ENCODE measurements at places on chromosomes 6 and 20. TPM values are rescaled to one million over a fixed set of nuclear protein-coding genes. Genes with fewer than 3 reads are reported as not detected.

DNA sequence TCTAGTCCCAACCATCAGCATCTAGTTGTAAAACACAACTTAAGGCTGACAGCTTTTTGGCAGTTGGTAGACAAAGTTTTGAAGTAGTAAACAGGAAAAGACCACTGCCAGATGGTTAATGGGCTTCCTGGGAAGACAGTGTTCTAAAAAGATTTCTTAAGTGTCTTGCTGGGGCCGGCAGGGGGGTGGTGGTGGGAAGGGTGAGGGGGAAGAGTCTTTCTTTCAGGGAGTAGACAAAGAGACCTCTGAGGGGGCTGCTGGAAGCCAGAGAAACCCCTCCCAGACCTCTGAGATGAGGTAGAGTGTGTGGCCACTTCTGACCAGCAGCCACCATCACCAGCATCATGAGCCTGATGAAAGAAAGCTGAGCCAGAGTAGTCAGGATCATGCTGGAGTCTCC lies 784.9 kb downstream of the TENT5A start:
- no peak for DNase-seq

DNA sequence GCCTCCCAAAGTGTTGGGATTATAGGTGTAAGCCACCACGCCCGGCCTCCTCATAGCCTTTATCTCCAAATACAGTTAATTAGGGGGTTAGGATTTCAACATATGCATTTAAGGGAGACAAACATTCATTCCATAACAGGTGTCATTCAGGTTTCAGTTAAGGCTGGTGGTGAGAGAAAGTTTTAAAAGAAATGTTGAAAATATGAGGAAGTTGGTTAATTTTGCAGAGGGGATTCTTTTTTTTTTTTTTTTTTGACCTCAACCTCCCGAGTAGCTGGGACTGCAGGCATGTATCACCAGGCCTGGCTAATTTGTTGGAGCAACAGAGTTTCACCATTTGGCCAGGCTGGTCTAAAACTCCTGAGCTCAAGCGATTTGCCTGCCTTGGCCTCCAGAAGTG lies 12.5 kb upstream of the EBF4 start:
- no peak for DNase-seq

DNA sequence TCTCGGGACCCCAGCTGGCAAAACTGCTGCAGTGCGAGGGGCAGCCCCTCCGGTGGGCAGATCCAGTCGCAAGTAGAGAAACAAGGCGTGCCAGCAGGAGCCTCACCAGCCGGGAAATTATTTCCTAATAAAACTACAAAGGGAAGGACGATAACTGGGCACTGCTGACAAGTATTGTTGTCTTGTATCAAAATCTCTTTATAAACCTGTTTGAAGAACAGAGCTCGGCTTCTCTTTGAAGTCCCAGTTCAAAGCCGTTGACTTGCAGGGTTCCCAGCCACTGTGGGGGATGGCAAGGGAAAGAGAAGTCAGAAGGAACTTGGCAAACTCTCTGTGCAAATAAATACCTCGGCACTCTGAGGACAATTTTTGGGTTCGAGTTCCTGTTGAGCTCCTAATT lies 504.5 kb downstream of the CD83 start:
- no peak for DNase-seq

DNA sequence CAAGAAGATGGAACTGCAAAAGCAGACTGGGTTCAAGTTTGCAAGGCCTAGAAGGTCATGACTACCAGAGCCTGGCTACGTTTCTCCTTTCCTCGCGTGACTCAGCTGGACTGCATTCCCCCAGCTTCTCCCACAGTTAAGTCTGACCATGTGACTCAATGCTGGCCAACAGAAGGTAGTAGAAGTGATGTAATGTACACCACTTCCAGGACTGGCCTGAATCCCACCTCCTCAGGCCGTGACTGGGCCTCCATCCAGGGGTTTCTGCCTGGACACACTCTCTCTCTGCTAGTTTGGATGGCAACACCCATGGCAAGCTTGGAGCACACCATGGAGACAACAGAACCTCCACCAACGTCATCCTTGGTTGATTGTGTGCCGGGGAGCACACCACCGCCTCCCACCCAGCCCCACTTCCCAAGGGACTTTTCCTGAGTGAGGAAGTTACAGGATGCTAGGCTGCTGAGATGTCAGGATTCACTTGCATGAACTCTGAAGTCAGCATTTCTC lies 112.0 kb upstream of the CDYL start:
- DNase-seq: no peak

DNA sequence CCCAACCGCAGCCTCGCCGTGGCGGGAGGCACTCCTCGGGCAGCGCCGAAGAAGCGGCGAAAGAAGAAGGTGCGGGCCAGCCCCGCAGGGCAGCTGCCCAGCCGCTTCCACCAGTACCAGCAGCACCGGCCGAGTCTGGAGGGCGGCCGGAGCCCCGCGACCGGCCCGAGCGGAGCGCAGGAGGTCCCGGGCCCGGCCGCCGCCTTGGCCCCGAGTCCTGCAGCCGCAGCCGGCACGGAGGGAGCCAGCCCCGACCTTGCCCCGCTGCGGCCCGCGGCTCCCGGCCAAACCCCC lies 525 bp downstream of the PNRC1 start:
- DNase-seq: no peak

DNA sequence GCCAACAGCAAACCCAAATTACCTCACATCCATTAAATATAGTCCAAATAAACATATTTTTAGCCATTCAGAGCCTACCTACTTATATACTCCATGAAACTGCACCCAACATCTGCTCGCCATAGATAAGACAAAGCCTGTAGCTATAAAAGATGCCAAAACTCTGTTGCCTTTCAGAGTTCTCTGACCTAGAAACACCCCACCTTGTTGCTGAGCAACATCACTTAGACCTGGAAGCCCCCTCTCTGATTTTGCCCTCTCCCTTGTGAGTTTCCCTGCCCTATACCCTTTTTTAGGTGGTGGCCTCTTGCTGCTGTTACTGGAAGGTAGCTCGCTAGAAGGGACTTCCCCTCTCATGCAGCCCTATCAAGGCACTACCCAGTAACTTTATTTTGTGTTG lies 27.7 kb upstream of the FBXL4 start:
- DNase-seq: no peak

- DNase-seq: no peak
Observed at GRCh38 chr6:159103396-159104162, 58.8 kb upstream of the TAGAP start.

GRCh38 chr6:36345681-36346466 lies 9.2 kb upstream of the BNIP5 start:
- no peak for DNase-seq

- DNase-seq: no peak
Observed at GRCh38 chr6:118652051-118652615, 742 bp upstream of the CEP85L start.

DNA sequence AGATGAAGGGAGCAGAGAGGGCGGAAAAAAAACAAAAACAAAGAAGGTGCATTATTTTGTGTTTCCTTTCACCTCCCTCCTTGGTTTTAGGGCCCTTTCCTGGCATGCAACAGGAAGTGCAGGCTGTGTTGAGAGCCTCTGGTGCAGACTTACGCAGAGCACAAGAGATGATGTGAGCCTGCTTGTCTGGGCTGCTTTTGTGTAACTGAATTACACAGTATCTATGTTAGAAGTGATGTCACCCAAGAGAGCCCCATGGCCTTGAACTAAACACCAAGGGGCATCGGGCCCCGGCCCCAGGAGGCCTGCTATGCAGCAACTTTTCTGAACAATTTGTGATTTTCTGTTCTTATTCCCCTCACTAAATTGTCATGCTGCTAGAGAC lies 25.5 kb downstream of the GNAS start:
- DNase-seq: no peak

GRCh38 chr6:98325366-98325765 lies 509.0 kb upstream of the POU3F2 start:
- no peak for DNase-seq

DNA sequence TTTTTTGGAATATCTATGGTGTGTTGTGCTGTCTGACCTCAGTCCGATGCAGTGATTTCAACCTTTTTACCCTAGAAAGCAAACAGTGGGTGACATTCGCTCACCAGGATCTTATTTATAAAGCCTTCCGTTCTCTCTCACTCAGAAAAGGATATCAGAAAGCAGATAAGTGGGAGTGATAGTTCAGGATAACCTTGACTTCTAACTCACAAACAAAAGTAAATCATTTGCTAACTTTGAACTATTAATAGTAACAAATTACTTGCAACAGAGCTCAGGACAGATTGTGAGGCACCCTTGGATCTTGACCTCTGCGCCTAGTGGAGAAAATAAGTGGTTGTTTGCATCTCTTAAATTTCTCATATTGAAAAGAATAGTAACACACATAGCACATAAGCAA lies 637.1 kb upstream of the CITED2 start:
- DNase-seq: no peak

DNA sequence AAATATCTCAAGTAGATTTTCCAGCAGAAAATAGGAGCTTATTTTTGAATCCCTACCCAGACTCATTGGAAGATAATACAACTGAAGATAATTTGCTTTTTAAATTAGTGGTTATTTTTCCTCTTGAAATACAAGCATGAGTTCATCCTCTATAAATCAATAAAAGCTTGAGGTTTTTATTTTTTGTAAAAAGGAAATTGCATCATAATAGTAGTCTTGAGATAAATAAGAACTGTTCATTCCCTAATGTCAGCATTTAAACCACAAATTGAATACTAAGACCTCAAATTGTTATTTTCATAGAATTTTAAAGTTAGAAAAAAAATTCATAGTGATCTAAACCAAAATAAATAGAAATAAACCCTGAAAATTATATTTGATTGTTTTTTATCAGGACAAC lies 719.1 kb downstream of the CD109 start:
- DNase-seq: no peak

DNA sequence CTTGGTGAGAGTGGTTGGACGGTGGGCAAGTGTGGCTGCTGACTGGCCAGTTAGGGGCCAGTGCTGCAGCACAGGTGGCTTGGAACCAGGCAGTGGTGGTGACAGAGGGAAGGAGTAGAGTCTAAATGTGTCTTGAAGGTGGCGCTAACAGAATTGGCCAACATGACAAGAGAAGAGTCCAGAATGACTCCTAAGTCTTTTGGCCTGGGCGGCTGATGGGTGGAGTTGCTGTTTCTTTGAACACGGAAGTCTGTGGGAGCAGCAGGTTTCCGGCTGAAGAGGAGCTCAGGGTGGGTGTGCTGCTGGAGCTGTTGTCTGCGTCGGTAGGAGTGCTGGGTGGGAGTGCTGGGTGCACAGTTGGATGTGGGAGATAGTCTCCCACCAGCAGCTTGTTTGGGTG lies 10.1 kb downstream of the LSM14B start:
- DNase-seq: no peak

- DNase-seq: no peak
Observed at GRCh38 chr20:54643761-54644160, 168.4 kb downstream of the DOK5 start.

GRCh38 chr6:32387589-32388340 lies 16.1 kb upstream of the TSBP1 start:
- no peak for DNase-seq

GRCh38 chr6:34795836-34796425 lies 4.0 kb downstream of the BLTP3A start:
- DNase-seq: no peak

- DNase-seq: no peak
Observed at GRCh38 chr6:134689641-134690040, 260.3 kb downstream of the ALDH8A1 start.

DNA sequence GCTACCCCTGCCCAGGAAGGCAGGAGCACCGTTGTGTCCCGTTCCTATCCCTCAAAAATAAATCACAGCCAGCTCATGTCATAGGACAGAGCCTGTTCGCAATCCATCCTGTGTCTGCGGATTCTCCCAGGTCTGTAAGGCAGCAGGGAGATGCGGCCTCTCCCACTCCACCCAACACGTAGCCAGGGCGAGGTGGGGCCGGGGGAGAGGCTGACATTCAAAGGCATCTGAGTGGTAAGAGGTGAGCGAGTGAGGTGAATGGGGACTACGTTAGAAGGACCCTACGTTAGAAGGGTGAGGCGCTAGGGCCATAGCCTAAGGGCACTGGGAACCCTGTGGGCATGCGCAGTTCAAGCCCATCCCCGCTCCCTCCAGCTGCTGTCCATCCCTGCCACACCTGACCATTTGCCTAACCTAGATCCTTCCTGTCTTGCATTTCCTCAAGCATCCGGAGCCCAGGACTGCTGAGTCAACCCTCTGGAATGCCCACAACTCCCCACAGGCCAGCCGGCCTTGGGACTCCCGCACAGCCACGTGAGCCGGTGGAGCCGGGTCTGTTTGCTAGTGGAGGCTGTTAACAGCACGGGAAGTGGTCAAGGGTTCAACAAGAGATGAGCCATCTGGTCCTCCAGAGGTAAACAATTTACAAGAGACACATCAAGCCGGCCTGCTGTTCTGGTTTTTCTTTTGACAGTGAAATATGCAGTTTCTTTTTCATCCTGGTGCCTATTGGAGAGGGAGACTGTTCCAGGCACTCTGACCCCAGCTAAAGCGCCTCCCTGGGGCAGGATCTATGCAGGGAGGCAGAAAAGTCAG lies 45.9 kb downstream of the RIPOR3 start:
- peak; percentile 86 for DNase-seq

DNA sequence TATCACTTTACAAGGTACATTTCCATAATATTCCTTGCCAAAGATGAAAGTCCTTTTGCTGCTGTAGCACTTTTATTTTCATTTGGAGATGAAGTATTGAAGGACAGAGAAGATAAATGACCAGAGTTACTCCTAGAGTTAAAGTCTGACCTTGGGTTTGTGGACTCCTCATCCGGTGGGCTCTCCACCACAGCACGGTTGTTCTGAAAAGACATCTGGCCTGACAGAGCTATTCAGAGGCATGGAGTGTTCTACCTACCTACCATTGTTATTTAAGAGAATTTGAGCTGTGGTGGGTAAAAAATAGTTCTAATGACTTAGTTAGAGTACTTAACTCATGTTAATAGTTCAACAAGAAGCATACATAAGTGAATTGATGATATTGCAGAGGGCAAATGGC lies 218.4 kb downstream of the CLVS2 start:
- DNase-seq: no peak

The PXDC1 gene
- 57.1 TPM for polyA plus RNA-seq

The TRIM10 gene
- not detected for polyA plus RNA-seq

The PRSS16 gene
- 1.0 TPM for polyA plus RNA-seq

The RAB32 gene
- 28.0 TPM for polyA plus RNA-seq

The SIRPB2 gene
- 3.3 TPM for polyA plus RNA-seq

The TTBK1 gene
- polyA plus RNA-seq: 0.20 TPM

The ANGPT4 gene
- 2.0 TPM for polyA plus RNA-seq

The CD40 gene
- 21.3 TPM for polyA plus RNA-seq

The TREML2 gene
- polyA plus RNA-seq: 0.10 TPM

The CSE1L gene
- polyA plus RNA-seq: 34.4 TPM

The MUCL3 gene
- not detected for polyA plus RNA-seq

The VTA1 gene
- polyA plus RNA-seq: 32.3 TPM

The TCF21 gene
- polyA plus RNA-seq: 25.6 TPM

The PEX3 gene
- 14.8 TPM for polyA plus RNA-seq

The RIPOR3 gene
- polyA plus RNA-seq: 15.0 TPM

The PLAGL2 gene
- 5.1 TPM for polyA plus RNA-seq

The SMPDL3A gene
- 13.7 TPM for polyA plus RNA-seq

Measured in urinary bladder (tissue), 4 donors.